ENCODE measurements at places on chromosomes 11 and 22.

- DNase-seq, result no peak
These were observed 9.8 kb upstream of the MPEG1 start for GRCh38 chr11:59222464-59223060.

GRCh38 chr11:8671193-8671612, 11.3 kb downstream of the TRIM66 start:
- no peak for DNase-seq

DNA sequence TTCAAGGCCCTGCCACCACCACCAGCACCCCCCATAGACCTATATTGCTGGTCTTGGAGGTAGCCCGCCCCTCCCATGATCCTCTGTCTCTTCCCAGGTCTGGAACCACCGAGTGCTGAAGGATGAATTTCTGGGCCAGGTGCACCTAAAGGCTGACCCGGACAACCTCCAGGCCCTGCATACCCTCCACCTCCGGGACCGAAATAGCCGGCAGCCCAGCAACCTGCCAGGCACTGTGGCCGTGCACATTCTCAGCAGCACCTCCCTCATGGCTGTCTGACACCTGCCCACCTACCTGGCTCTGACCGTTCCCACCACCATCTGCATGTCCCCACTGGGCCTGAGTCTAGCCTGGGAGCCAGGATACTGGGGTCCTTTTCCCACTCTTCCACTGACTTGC, 4.5 kb upstream of the MYO7A start:
- no peak for DNase-seq

DNA sequence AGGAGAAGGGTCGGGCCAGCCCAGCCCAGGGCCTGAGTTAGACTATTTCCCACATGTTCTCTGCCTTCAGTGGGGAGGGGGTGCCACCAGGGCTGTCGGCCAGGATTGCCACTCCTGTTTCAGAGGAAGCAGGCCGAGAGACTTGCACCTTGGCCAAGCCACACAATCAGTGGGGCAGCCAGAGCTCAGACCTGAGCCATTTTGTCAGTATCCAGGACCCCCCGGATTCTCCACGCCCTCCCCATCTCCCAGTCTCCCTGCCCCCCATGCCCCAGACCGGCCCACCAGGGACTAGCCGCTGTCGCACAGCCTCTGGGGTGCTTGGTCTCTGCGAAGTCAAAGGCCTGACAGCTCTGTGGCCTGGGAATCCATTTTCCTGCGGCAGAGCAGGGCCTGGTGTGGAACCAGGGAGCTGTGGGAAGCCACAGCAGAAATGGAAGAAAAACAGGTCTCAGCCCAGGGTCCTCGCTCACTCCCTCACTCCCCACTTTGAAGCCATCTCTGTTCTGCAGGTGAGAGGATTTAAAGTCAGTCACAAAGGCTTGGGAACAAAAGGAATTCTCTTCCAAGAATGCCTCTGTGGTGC, 25.5 kb upstream of the MGAT3 start:
- no peak for DNase-seq

DNA sequence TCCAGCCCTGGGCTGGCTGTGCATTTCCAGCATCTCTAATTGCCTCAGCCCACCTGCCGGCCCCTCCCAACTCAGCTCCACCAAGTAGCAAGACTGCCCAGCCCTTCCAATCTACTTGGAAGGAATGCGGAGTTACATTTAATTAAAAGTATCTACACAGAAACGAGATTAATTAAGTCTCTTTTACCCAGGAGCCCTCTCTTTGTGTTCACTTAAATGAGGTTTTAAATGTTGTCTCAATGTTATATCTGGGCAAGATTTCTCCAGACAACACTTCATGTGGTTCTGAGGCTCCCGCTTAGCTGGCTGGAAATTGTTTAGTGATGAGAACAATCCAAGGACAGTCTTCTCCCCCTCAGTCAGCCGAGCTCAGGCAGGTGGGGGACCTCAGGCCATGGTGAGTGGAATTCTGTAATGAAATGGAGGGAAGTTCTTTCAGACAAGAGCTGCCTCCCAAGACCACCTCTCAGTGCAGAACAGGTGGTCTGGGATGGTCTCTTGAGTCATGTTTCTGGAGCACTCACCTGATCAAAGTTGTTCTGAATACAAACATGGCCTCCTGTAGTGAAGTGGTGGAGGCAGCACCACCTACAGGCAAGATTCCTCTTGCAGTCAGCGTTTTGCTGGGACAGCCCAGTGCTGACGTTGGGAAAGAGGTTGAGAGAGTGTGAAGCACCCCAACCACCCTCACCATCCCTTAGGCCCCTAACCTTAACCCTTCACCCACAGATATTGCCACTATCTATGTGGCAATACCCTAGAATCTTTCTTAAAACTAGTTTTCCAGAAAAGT, 371.6 kb downstream of the CADM1 start:
- DNase-seq, result no peak

DNA sequence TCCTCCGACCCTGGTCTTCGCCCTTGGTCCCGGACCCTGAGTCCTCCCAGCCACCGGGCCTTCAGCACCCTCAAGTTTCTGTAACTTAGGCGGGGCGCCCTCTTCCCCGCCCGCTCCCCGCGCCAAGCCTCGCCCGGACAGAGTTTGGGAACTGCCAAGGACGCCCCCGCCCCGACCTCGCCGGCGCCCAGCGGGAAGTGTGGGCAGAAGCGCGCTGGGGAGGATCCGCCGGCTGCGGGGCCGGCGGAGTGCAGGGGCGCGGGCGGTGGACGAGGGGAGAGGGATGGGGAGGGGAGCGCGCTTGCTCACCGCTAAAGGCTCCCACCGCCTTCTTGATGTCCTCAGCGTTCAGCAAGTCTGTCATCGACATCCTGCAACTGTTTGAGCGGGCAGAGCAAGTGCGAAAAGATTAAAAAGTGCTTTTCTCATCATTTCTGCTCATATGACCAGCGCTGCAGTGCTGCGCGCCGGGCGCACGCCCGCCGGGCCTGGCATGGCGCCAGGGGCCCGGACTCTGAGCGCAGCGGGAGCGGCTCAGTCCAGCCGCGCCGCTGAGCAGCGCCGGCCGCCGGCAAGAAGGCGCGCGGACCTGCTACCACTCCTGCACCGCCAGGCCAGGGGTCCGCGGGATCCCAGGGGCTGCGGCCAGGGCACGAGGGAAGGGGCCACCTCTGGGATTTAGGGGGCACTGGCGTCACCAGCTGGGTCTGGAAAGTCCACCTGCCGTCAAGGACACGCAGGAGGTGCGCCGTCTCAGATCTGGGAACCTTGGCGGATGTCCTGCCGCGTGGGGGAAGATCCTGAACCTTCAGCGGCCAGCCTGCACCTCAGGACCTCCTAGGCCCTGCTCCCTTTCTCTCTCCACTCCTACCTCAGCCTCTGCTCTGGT, at the start of gene PVALB:
TSS of gene PVALB (minus strand) at position 400 of the 889 bp plus-strand sequence. CDS start at position 370, 30 bp downstream.
- no peak for DNase-seq

DNA sequence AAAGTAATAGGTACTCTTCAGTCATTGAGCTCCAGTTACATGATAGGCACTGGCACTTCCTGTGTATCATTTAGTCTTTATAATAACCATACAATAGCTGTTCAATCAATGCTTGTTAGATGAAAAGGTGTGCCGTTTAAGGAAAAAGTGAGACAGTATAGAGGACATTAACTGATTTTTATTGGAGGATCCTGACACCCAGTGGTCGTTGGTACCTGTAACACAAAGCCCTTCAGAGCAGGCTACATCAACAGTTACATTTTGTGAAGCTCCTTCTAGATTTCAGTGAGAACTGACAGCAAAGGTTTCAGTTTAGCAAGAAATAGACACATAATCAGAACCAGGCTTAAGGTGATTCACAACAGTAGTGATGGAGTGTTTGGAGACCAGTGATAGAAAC, 44.2 kb downstream of the CCDC81 start:
- DNase-seq, result no peak

GRCh38 chr11:1160231-1161101, 2.7 kb downstream of the MUC5AC start:
- no peak for DNase-seq

GRCh38 chr11:74611369-74611861, 19.0 kb downstream of the POLD3 start:
- DNase-seq, result no peak

DNA sequence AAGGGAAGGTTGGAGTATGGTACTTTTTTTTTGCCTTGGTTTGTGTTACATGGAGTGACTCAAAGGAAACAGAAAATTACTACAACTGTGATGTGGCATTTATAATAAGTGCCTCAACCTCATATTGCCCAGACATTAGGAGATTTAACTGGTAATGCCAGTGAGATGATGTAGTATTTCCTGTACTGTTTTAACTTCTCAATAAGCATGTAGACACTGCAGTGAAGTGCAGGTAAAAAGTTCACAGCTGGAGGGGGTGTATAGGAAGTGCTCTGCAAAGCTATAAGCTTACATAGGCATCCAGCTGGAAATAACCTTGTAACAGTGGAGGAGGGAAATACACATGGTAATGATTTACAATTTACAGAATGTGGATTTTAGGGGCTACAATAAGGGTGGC, 138.2 kb upstream of the MTMR2 start:
- no peak for DNase-seq

- DNase-seq, result no peak
These were observed 4.5 kb downstream of the NCF4 start for GRCh38 chr22:36865346-36865745.

DNA sequence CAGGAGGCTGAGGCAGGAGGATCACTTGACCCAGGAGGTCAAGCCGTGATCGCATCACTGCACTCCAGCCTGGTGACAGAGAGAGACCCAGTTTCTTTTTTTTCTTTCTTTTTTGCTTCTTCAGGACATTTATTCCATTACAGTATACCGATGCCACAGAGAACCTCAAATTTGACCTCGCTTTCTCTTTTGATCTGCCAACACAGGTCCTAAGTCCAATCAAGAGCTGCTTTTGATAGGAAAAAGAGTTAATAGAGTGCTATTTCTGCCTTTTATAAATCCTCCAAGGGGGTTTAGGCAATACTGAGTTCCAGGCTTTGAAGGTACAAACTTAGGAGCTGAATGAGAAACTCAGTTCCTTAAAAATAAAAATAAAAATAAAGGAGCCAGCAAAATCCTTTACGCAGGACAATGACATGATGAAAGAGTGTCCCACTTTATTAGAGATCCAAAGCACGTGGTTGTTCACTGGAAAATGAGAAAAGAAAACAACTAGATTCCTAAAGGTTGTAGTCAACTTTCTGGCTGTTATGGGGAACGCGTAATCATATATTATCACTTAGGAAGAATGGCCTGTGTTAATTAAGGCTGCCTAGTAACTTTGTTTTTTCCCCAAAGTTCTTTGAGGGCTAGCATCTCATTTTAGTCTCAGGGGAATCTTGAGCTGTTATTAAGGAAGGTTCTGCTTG, 27.2 kb downstream of the FADD start:
- no peak for DNase-seq

GRCh38 chr11:121309688-121310087, 17.1 kb downstream of the SC5D start:
- no peak for DNase-seq

DNA sequence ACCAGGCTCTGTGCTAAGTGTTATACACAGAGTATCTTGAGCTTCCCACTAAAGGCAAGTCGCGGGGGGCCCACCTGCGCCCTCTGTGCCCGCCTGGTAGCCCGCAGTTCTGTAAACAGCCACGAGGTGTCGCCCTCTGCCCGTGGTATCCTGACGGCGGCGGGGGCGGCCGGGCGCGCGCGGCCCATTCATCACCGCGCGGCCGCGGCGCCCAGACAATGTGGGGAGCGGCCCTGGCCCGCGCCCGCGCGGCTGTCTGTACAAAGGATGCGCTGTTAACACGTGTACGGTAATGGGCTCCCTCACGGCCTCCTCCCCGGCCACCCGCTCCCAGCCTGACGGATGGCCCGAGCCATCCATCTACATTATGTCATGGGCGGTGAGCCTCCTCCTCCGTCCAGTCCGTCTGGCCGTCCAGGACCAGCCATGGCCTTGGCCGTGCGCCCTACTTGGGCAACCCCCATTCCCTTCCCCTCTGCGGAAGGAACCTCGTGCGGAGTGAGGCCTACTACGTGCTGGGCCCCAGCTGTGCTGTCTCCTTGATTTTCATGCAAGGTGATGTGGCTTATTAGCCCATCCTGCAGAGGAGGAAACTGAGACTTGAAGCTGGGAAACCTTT, 99.4 kb downstream of the MIAT start:
- no peak for DNase-seq

- no peak for DNase-seq
These were observed 54.7 kb upstream of the SLC6A5 start for GRCh38 chr11:20544603-20545237.

DNA sequence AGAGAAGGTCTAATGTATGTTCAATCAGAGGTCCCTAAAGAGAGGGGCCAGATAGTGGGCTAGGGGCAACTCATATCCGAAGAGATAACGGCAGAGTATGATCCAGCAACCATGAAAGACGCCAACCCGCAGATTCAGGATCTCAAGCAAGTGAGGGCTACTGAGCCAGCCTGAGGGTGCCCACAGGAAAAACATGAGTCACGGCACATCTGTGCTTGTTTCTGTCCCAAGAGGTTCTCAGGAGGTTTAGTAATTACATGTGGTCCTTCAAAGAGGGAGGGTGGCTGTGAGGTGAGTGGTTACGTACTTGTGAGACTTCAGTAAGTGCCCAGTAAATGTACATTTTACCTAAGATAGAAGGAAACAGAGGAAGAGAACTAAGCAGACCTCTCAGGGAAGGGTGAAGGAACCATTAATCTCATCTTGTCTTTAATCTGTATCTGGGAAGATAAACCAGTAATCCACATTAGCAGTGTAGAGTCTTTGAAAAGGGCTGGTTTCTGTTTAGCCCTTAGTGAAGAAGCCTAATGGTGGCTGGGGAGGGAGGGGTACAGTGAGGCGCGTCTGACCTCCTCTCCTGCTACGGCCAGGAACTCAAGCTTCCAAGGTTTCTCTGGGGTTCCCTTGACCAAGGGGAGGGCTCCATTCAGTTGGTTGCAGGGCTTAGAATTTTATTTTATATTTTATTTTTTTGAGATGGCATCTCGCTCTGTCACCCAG, 10.2 kb downstream of the SIRT3 start:
- DNase-seq, result no peak

DNA sequence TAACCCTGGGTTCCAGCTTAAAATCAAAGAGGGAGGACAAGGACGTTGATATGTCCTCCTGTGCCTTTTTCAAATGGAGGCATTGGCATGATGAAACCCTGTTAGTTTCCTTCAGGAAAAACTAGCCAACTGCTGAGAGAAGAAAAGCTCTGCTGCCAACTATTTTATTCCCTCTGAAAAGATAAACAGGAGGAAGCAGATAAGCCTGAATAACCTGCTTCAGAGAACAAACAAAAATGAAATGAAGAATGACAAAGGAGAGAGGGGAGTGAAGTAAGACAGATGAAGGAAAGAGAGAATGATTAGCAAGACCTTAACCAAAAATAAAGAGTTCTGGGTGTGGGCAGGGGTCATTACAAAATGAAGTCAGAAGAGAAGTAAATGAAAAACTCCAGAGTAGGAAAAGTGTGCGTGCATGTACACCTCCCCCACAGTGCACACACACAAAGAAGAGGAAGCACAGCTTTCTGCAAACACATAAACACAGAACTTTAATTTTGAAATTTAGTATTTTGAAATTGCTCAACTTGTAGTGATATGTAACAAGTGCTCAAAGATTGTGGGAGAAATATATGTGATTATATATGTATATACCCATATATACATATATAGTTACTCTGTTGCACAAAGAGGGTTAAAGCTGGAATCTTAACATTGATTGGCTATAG, 332.2 kb downstream of the LUZP2 start:
- DNase-seq, result no peak

- no peak for DNase-seq
These were observed 572.7 kb downstream of the SOX6 start for GRCh38 chr11:15783619-15784018.

GRCh38 chr11:113477321-113477720, 2.1 kb upstream of the DRD2 start:
- DNase-seq, result no peak

GRCh38 chr22:39150848-39151215, 1.6 kb downstream of the CBX7 start:
- DNase-seq, result no peak

Measured in stimulated activated CD8-positive, alpha-beta memory T cell treated with anti-CD3 and anti-CD28 coated beads, Interleukin-2, amount 100 ng/mL, for 1 hour (primary cell).